ENCODE measurements at places on chromosomes 12 and 14.

DNA sequence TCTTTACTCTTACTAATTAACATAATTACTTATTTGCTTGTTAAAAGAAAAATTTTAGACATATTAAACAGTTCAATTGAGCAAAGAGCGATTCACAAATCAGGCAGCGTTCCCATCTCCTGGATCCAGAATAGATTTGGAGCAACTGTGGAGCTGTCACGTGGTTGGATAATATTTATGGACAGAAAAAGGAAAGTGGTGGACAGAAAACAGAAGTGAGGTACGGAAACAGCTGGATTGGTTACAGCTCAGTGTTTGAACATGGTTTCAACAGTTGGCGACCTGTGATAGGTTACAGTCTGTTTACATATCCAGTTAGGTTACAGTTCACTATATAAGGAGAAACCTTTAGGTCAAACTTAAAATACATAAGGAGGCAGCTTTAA lies 19.7 kb upstream of the FAM234B start:
- DNase-seq, result no peak

DNA sequence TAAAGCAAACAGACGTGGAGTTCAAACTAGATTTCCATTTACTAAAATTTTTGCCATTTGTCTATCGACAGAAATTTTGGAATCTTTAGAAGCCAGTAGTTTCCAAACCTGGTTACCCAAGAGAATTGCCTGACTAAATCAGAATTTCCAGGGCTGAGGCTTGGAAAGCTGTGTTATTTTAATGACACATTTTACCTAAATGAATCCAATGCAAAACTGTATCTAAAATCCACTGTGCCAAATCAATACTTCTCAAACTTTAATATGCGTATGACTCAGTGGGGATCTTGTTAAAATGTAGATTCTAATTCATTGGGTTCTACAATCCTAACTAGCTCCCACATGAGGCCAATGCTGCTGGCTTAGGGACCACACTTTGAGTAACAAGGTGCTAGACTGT lies 35.0 kb upstream of the TC2N start:
- no peak for DNase-seq

DNA sequence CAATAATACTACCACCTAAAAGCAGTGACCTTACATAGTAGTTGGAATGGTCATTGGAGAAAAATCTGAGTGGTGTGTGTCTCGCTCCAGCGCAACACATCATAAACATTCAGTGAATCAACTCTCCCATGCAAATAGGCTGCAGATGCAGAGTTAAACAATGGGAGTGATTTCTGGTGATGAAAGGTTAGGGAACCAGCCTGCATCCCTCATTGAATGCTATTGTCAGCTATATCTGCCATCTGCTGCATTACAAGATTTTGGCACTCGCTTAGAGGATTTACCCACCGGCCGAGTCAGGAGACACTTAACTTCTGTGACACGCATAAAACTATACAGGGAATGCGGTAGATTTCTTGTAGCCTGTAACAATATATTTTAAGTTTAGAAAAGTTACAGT lies 900.9 kb downstream of the FLRT2 start:
- DNase-seq, result no peak

GRCh38 chr14:33726685-33727084 lies 224.2 kb downstream of the EGLN3 start:
- DNase-seq, result no peak

- DNase-seq, result no peak
Measured at GRCh38 chr12:57222286-57223190, 5.9 kb downstream of the NXPH4 start.

GRCh38 chr12:106736051-106736957 lies 38.2 kb upstream of the RIC8B start:
- DNase-seq, result no peak
